Stimulated activated CD8-positive, alpha-beta memory T cell treated with anti-CD3 and anti-CD28 coated beads, Interleukin-7, amount 100 ng/mL, for 1 hour (primary cell): ENCODE measurements at places on chromosomes 3 and 15.

DNA sequence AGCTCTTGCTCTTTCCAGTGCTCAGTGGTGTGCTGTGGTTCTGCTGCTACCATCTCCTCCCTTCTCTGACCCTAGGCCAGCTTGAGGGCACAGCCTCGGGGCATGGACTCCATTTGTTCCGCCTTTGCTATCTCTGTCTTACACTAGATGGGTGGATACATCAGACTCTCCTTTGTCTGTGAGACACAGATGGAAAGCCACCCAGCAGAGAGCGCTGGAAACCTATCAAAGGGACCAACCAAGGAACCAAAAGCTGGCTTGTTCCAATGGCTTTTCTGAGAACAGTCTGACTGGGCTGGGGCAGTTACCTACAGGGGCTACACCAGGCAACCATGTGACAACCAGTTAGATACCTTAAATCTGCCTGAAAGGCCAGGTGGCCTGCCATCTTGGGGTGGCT is 63.8 kb downstream of the NPTN start:
- no peak for DNase-seq

DNA sequence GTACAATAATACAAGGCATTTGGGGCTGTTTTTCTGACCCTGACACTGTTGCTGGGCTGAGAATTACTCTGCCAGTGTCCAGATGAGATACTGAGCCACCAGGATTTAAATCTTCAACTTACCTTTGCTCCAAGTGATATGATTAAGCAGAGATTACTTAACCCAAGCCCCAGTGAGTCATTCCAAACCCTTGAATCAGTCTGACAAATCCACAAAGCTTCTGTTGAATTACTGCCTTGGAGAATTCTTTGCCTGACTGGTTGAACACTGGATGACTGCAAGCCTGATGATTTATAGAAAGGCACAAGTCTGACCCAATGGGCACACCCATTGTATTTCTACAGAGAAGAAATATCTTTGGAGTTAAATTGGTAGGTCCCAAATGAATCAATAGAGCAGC is 88.2 kb upstream of the TSC22D2 start:
- DNase-seq: no peak

- no peak for DNase-seq
These were observed 175.3 kb downstream of the PLCL2 start for GRCh38 chr3:17059989-17060550.

DNA sequence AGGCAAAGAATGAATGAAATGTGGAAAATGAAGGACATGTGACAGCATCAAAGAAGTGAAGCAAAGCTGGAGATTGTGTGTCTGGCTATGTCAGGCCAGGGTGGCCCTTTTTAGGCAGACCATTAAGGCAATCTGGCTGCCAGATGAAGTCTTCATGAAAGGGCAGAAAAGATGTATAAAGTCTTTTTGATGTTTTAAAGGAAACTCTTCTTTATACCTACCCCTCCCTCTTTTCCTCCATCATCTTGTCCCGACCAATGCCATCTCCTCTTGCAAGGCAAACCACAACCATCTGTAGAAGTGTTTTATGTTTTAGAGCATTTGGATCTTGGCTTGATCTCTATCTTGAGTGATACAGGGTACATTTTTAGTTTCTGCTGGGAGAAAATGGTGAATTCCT is 259.2 kb downstream of the LSAMP start:
- no peak for DNase-seq

GRCh38 chr3:30248423-30248822 is 358.0 kb upstream of the TGFBR2 start:
- no peak for DNase-seq

GRCh38 chr15:56837273-56837672 is 81.2 kb upstream of the TCF12 start:
- DNase-seq: no peak

DNA sequence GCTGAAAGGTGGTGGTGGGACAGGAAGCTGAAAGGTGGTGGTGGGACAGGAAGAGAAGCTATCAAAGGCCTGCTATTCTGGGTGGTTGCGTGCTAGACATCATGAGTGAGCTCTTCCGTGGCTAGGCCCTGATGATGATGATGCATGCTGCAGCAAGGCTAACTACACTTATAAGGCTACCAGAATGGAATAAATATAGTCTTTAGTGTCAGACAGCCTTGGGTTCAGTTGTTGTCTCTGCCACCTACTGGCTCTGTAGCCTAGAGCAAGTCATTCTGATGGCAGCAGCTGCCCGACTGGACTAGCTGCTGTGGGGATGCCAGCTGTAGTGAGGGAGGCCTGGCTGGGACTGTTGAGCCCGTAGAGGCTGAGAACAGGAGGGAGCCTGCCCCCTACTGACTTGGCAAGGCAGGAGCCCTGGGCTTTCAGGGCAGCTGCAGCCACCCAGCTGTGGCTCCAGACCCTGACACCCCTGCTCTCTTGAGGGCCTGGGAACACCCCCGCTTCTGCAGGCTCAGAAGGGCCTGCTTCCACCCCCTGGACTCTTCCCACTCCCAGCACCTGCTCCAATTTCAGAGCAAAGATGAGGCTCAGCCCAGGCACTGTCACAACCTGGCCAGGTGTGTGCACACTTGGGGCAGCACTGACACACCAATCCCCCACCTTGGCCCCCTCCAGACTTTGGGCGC is 21.4 kb upstream of the ZBED2 start:
- DNase-seq: peak; percentile 6

DNA sequence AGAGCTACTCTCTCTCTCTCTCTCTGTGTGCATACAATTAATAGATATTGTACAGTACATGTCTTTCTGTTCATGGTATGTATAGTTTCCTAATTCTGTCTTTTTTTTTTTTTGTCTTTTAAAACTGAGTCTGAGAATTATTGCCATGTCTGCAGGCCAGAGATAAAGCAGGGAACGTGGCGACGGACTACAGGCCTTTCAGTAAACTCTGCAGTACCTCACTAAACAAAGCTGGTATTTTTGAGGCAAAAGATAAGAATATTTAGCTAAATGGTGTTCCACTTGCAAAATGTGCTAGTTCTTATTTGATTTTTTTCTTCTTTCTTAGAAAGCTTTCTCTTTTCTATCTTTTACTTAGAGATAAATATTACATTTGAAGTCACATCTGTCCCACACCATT is 44.0 kb upstream of the EHHADH start:
- no peak for DNase-seq

DNA sequence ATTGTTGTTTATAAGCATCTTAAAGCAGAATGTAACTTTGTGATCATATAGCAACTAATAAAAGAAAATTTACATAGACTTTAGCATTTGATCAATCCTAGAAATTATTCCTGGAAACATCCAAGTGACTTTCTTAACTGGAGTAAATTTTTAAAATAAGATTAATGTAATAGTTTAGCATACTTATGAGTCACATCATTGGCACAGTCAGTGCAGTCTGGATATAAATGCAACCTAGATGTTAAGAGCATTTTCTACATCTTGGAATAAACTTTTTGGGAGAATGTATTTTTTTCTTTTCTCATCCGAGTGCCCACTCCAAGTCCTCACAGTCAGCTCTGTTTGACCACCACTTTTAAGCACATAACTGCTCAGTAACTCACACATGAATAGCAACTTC is 324.6 kb upstream of the PLSCR5 start:
- DNase-seq: no peak

DNA sequence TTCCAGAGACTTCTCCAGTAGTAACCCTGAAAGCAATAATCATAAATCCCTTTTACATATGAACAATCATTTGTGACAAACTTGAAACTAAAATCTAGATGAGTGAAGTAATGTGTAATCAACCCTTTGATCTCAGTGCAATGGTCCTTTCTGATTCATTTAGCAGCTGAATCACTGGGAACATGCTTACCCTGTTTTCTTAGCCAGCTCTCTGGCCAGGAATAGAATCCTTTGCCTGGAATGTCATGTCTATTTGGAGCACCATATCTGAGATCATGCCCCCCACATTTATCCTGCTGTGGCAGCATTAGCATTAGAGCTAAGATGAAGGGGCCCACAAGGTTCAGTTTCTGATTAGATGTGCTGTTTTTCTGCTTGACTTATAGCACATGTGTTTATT is 309.8 kb downstream of the OXSM start:
- no peak for DNase-seq

DNA sequence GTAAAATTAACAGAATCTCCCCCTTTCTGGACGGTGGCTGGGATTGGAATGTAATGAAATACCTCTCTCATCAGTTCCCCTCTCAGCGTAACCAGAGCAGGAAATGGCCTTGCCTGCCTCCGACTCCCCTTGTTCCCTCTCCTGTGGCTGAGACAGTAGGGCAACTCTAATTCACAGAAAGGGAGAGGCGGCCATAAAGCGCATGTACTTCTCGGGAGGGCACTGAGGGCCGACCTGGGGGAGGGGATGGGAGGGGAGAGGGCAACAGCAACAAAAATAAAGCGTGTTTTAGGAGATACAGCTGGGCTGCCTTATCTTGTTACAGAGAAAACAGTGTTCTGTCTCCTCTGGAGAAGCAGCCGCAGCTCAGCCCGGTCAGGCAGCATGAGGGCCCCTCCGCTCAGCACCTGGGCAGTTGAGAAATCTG is 783.3 kb upstream of the ARRDC4 start:
- DNase-seq: no peak

DNA sequence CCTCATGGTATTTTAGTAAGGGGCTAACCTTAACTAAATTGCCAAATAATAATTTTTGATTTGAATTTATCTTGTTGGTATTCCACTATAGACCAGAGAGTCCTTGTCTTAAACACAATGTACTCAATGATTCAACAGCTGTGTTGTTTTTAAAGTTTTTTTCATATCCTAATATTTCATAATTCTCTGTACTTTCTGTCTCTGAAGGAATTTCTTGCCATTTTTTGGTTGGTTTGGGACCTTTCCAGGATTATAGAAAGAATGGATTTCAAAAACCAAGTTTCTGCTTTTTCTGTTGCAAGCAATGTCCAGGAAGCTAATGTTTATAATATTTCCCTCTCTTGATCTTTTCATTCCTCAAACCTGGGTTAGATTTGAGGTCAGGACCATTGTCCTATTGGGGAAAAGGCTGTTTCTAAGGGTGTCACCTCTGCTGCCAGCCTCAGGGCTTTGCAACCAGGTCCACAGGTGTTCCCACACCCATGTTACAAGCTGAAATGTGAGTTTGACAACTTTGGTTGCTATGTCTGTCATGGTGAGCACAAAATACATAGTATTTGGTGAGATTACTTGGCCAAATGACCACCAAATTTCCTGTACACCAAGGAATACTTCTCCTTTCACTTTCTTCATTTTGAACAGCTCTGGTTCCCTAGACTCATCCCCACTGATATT is 363.7 kb upstream of the RGMA start:
- no peak for DNase-seq

- DNase-seq: no peak
These were observed 32.8 kb upstream of the SLC9A9 start for GRCh38 chr3:143881095-143881494.

GRCh38 chr15:32870240-32871033 is 152.6 kb downstream of the GREM1 start:
- DNase-seq: no peak

DNA sequence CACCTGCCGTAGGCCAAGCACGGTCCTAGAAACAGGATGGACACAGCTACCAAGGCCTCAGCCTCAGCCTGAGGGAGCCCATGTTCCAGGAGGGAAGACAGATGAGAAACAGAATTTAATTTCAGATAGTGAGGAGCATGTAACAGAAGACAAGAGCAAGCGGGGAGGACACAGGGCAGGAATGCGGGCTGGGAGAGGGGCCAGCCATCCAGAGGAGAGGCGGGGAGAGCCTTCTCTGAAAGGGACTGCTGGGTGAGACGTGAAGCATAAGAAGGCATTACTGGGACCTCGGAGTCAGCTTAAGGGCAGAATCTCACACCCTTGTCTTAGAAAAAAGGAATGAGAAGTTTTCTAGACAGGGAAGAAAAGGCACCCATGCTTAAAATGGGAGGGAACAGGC is 271.7 kb upstream of the NSMCE3 start:
- DNase-seq: no peak

DNA sequence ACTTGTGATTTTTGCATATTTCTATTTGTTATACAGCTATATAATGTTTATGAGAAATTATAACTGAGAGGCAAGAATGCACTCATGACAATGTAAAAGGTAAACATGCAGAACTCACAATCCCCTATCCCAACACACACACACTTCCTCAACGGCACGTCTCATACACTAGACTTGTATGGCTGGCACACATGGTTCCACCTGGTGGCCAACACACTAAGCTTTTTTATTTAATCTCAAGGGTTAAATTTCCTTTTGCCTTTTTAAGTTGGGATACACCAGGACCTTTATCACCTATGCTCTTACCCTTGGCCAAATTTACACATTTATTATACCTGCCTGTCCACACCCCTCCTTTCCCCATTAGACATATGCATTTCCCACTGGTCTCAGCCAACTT is 88.6 kb upstream of the PSMD6 start:
- DNase-seq: no peak

GRCh38 chr3:187741403-187742350 is 3.6 kb downstream of the BCL6 start:
- DNase-seq: peak; percentile 63

- no peak for DNase-seq
These were observed 87.5 kb upstream of the FAM3D start for GRCh38 chr3:58754074-58754473.

- DNase-seq: no peak
These were observed 8.8 kb downstream of the RASGRP1 start for GRCh38 chr15:38555686-38556334.

- DNase-seq: no peak
These were observed 37.0 kb upstream of the CDCP1 start for GRCh38 chr3:45182915-45183871.

GRCh38 chr3:186990878-186991308 is 60.6 kb downstream of the ST6GAL1 start:
- no peak for DNase-seq

DNA sequence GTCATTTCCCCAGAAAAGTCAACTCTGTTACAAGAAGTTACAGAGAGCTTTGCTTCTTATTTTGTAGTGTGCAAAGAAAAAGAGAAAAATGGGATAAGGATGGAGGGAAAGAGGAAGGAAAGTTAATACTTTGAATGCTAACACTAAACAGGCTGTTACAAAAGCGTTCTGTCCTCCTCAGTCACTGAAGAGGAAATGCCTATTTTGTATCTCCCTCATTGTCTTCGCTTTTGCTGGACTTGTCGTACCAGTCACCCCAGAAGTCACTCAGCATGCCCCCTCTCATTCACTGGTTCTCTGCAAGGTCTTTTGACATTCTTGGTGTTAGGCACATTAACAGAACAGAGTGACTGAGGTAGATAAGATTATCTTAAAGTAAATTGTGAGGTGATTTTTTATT is 129.6 kb downstream of the ALCAM start:
- no peak for DNase-seq
